ENCODE measurements at places on chromosomes 11 and 22. TPM values are rescaled to one million over a fixed set of nuclear protein-coding genes. Genes with fewer than 3 reads are reported as not detected.

CYP2D6 gene
- total RNA-seq: 0.13 TPM

ACR gene
- total RNA-seq: 0.80 TPM

DRD2 gene
- total RNA-seq: not detected

OR51I1 gene
- not detected for total RNA-seq

EFCAB6 gene
- 0.27 TPM for total RNA-seq

SPI1 gene
- not detected for total RNA-seq

PC gene
- 9.2 TPM for total RNA-seq

AGBL2 gene
- 0.07 TPM for total RNA-seq

TCN1 gene
- not detected for total RNA-seq

PARVA gene
- total RNA-seq: 58.1 TPM

RNF26 gene
- total RNA-seq: 7.7 TPM

SAAL1 gene
- 34.1 TPM for total RNA-seq

ASPHD2 gene
- 6.0 TPM for total RNA-seq

SAA4 gene
- not detected for total RNA-seq

OSM gene
- not detected for total RNA-seq

CFAP300 gene
- 0.14 TPM for total RNA-seq

C22orf31 gene
- total RNA-seq: not detected

KIF18A gene
- total RNA-seq: 36.8 TPM
